ENCODE measurements at places on chromosomes 1 and 21. TPM values are rescaled to one million over a fixed set of nuclear protein-coding genes. Genes with fewer than 3 reads are reported as not detected.

The ADAM30 gene
- total RNA-seq, result not detected

- no peak for DNase-seq
Measured at GRCh38 chr1:84692391-84692790, 2.1 kb upstream of the SSX2IP start.

GRCh38 chr1:24769656-24770651 lies 24.7 kb downstream of the CLIC4 start:
- no peak for DNase-seq

DNA sequence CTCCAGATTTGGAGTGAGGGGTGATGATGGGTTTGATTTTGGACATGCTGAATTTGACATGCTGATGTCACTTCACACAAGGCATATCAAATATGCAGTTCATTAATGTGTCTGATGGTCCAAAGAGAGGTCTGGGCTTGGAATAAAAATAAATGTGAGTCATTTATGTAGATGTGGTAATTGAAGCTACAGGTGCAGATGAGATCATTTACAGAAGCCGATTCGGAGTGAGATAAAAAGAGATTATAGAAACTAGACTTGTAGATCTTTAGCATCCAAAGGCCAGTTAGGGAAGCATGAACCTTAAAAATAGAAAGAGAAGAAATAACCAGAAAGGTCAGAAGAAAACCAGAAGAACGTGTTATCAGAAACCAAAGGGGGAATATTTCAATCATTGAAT lies 350.9 kb upstream of the ZP4 start:
- no peak for DNase-seq

- no peak for DNase-seq
Measured at GRCh38 chr1:20733360-20733975, 965 bp upstream of the SH2D5 start.

DNA sequence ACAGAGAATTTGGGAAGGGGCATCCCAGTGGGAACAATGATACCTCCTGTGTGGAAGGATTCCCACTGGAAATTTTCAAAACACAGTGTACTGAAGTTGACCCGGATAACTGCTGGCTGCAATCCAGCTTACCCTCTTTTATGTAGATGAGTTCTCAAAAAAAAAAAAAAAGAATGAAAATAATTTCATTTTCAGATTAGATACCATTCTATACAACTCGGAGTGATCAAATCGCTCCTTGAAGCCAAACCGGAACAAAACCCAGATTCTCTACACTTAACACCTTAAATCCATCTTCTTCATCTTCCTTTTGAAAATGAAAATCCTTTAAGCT lies 69.1 kb downstream of the KAZN start:
- DNase-seq, result no peak

- DNase-seq, result no peak
Measured at GRCh38 chr1:234667600-234668576, 57.9 kb upstream of the IRF2BP2 start.

DNA sequence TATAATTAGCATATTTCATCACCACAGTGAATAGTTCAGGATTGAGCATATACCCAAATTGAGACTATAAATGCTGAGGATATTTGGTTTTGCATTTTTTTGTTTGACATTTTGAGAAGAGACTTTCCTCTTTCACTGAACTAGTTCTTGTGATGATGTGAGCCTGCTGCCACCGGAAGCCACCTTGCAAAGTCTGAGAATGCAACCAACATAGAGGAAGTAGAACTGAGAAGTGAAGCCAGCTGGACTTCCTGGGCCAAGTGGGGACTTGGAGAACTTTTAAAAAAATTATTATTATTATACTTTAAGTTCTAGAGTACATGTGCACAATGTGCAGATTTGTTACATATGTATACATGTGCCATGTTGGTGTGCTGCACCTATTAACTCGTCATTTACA lies 102.3 kb downstream of the RPE65 start:
- DNase-seq, result no peak

DNA sequence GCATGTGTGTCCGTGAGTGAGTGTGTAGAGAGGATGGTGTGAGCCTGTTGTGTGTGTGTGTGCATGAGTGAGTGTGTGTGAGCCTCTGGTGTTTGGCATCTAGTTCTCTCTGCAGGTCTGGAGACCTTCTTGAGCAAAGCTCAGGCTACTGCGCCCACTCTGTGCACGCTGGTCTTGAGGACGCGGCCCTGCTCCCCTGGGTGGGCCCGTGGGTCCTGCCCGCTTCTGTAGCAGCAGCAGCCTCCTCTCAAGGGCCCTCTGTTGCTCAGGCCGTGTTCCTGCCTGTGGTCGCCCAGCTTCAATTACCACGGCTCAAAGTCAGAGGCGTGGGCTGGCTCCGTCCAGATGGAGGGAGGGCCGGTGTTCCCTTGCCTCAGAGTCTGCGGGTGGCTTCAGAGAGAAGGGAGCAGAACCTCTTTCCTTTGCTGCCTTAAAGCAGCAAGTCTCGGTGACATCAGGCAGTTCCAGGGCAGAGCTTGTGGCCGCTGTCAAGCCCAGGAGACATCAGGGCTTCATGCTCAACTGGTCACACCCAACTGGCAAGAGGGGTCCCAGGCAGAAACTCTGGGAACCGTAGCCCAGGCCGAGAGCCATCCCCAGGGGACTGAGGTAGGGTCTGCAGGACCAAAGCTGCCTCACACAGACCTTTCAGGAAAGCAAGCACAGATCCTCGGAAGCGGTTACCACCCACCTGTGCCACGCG lies 270.6 kb upstream of the VAMP3 start:
- no peak for DNase-seq

DNA sequence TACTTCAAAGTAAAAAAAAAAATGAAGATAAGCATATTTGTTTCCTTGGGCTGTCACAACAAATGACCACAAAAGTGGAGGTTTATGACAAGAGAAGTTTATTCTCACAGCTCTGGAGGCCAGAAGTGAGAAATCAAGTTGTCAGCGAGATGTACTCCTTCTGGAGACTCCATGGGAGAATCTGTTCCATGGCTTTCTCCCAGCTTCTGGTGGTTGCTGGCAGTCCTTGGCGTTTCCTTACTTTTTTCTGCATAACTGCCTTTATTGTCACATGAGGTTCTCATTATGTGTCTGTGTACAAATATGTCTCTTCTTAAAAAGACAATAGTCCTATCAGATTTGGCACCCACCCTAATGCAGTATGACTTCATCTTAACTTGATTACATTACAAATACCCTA lies 398.3 kb downstream of the KCNT2 start:
- no peak for DNase-seq

DNA sequence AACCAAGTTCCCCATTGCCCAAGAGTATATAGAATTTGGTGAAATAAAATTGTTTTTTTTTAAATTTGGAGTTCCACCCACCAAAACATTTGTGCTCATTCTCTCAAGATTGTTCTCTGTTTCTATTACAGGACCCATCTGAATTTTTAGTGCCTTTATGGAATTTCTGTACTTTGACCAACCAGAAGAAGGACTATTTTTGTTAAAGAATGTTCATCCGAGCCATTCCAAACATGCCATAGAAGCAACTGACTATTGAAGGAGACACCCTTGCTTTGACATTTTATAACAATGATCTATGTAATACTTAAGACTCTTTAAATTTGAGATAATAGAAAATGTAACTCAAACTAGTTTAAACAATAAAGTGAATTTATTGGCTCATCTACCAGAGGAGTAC lies 655.7 kb upstream of the ADAMTS5 start:
- DNase-seq, result no peak

GRCh38 chr1:219149009-219149577 lies 24.6 kb upstream of the LYPLAL1 start:
- DNase-seq, result no peak

DNA sequence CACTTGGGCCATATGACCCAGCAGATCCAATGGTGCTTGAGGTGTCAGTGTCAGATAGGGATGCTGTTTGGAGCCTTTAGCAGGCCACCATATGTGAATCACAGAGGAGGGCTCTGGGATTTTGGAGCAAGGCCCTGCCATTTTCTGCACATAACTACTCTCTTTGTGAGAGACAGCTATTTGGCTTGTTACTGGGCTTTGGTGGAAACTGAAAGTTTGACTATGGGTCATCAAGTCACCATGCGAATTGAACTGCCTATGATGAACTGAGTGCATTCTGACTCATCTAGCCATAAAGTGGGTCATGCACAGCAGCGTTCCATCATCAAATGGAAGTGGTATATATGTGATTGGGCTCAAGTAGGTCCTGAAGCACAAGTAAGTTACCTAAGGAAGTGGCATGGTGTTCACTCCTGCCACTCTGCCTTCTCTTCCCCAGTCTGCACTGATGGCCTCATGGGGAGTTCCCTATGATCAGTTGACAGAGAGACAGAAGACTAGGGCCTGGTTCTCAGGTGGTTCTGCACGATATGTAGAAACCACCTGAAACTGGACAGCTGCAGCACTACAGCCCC lies 447.3 kb downstream of the AGBL4 start:
- no peak for DNase-seq
